ENCODE measurements at places on chromosomes 12 and 14.

- DNase-seq: peak; percentile 32
Observed at GRCh38 chr14:45249856-45250575, 3.0 kb downstream of the MIS18BP1 start.

DNA sequence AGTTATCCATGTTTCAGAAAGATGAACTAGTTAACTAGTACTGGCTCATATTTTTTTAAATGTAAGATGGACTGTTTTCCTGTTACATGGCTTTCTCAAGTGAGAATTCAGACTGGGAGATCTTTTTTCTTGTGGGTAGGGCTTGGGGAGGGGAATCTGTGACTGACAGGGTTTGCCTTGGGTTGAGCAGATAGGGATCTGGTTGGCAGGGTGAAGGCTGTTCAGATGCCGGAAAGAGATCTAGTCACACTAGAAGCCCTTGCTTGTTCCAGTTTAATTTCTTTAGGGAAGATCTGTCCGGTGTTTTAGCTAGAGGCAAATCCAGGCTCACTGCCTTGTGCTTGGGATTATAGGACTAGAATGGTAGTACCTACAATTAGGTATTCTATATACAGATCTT, 63.2 kb downstream of the FBXO33 start:
- DNase-seq: no peak

DNA sequence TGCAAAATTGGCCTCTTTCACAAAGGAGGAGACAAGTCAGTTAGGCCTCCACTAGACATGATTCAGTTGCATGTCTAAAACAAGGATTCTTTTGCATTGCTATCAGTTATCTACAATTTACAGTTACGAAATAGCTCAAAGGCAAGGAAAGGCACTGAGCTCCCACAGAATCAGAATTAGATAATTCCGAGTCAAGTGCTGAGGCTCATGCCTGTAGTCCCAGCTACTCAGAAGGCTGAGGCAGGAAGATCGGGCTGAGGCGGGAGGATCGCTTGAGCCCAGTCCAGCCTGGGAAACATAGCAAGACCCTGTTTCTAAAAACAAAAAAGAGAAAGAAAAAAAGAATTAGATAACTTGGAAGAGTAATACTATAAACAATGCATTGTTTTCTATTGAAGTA, 12.3 kb upstream of the RTRAF start:
- no peak for DNase-seq

GRCh38 chr12:68240079-68240478, 13.3 kb downstream of the IL22 start:
- peak; percentile 87 for DNase-seq

DNA sequence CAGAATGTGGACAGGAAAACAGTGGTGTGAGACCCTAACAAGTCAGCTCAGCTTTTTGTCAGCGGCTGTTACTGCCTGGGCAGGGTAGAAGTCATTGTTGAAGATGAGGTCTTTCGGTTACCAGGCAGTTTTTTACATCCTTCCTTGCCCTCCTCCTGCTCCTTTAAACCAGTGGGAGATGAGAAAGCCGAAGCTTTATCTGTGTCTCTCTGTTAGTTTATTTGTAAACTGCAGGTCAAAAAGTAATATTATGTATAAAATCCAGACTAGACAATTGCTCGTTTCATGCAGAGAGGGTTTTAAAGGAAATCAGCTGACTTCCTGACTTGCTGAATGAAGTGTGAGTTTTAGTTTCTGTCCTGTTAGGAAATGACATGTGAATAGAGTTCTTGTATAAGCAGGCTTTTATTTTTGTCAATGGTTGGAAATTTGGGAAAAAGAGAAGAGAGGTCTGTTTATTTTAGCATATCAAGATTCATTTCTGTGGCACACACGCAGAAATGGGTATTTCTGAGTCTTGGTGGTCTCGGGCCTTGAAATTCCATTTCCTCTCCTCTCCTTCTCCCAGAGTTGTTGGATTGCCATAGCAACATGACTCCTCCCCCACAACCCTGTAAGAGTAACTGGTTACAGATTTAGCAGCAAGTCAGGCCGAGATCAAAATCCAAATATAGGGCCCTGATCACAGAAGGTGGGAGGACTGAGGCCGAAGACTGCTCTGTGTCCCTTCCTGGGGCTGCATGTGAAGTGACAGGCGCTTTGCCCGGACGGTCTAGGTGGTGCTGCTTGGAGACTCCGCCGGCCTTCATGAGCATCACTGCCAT, 60.8 kb downstream of the SAMD4A start:
- DNase-seq: peak; percentile 69

- no peak for DNase-seq
Observed at GRCh38 chr12:55499810-55500252, 7.7 kb downstream of the OR6C68 start.

All from fibroblast of upper back skin (primary cell).